Stimulated activated CD4-positive, alpha-beta T cell treated with anti-CD3 and anti-CD28 coated beads, Interleukin-2, amount 100 ng/mL, for 48 hours (primary cell): ENCODE measurements at places on chromosomes 6 and 20.

DNA sequence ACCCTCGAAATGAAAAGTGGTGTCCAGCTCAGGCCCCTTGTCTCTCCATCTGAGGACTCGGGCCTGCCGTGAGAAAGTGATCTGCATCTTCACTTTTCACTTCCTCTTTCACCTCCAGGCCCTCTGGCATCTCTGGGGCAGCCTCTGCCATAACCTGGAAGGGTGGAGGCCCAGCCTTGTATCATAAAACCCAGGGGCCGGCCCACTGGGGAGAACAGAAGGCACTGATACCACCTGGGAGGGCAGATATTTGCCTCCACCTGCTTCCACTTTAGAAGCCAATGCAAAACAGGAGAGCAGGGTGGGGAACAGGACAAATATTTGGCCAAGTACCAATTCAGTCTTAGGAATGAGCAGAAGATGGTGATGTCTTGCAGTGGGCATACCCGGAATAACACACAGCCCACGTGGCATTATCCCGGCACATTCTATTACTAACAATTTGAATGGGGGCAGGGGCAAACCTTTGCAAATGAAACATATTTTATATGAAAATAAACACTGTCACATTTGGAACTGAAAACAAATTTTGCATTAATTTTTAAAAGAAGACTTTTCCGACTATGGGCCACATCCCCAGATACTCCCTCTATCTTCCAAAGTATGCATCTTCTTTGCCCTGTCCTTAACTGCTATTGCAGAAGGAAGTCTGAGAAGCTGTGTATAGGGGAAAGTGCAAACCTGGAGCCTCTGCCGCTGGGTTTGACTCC is 69.2 kb upstream of the TBC1D7 start:
- DNase-seq, result no peak

DNA sequence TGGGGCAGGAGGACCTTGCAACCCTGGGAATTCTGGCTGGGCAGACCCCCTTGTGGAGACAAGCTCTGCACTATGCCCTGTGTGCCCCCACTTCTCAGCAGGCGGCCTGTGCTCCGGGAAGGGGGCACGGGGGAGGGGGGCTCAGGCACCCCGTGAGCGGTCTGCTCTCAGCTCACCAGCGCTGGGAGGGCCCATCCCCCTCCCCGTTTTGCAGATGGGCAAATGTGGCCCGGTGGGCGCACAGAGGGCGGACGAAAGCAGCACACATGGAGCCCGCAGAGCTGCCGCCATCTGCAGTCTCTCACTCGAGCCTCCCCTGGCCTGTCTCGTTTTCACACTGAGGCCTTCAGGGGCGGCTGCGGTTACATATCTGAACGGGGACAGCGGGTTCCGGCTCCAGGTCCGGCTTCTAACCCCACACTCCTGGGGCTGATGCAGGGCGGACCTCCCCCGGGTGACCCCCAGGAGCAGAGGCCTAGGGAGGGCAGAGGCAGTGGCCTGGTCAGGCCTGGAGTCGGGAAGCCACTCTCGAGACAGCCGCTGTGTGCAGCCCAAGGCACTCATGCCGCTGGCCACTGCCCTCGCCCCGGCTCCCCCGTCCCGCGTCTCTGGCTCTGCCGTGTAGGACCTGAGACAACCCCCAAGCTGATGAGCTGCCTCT is 13.9 kb downstream of the CHRNA4 start:
- no peak for DNase-seq

- DNase-seq, result no peak
These were observed 118.2 kb upstream of the RIPOR2 start for GRCh38 chr6:25053875-25054371.

- no peak for DNase-seq
These were observed 278.5 kb upstream of the MAN1A1 start for GRCh38 chr6:119627908-119628669.

- no peak for DNase-seq
These were observed 38.4 kb downstream of the BMP5 start for GRCh38 chr6:55836945-55837344.

GRCh38 chr6:125656287-125656870 is 93.1 kb upstream of the HEY2 start:
- DNase-seq, result no peak

- no peak for DNase-seq
These were observed 68.9 kb downstream of the GINS1 start for GRCh38 chr20:25476106-25477013.

DNA sequence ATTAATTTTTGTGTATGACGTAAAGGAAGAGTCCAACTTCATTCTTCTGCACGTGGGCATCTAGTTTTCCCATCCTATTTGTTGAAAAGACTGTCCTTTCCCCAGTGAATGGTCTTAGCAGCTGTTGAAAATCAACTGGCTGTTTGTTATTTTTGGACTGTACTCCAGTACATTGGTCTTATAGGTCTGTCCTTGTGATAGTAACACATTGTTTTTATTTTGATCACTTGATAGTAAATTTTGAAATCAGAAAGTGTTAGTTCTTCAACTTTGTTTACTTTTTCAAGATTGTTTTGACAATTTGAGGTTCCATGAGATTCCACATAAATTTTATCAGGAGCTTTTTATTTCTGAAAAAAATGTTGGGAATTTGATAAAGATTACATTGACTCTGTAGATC is 280.2 kb upstream of the FOXQ1 start:
- DNase-seq, result no peak

DNA sequence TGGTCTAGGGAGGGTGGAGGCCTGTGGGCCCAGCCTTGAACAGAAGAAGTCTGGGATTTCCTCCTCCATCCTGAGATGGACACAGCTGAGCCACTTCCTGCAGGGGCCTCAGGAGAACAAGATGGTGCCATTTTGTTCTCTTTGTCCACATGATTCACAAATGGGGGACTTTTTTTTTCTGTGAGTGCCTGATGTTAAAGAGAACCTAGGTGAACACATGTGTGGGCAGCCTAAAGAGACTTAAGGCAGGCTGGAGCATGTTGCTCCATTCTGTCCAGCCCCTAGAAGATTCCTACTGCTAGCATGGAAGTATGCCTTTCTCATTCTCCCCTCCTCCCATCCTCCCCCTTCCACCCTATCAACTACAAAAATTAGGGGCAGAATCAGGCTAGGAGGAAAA is 49.3 kb upstream of the KIF16B start:
- no peak for DNase-seq

GRCh38 chr6:105545947-105546731 is 143.3 kb upstream of the PREP start:
- no peak for DNase-seq

- DNase-seq, result no peak
These were observed 5.7 kb downstream of the THBS2 start for GRCh38 chr6:169247991-169248390.
